ENCODE measurements at places on chromosomes 2 and 18.

GRCh38 chr2:53843595-53843994 lies 16.2 kb downstream of the GPR75 start:
- DNase-seq = no peak

- no peak for DNase-seq
Measured at GRCh38 chr18:523561-523960, 23.1 kb upstream of the COLEC12 start.

GRCh38 chr2:206863716-206864115 lies 75.6 kb upstream of the CPO start:
- DNase-seq = no peak

DNA sequence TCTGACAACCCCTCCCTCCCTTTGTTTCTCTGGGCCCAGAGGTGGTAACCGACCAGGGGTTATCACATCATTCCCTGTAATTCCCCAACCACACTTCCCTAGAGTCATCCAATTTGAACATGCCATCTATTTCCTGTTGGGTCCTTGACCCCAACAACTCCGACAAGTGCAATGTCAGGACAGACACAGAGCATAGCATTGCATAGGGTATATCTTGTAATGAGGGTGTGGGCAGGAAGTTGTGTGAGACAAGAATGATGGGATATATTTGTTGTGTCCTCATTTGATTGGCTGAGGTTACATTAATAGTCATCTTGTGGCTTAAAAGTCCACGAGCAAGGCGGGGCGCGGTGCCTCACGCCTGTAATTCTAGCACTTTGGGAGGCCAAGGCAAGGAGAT lies 33.4 kb upstream of the CNOT11 start:
- DNase-seq = no peak

- DNase-seq = no peak
Measured at GRCh38 chr2:206548383-206548782, 93.9 kb upstream of the FAM237A start.

DNA sequence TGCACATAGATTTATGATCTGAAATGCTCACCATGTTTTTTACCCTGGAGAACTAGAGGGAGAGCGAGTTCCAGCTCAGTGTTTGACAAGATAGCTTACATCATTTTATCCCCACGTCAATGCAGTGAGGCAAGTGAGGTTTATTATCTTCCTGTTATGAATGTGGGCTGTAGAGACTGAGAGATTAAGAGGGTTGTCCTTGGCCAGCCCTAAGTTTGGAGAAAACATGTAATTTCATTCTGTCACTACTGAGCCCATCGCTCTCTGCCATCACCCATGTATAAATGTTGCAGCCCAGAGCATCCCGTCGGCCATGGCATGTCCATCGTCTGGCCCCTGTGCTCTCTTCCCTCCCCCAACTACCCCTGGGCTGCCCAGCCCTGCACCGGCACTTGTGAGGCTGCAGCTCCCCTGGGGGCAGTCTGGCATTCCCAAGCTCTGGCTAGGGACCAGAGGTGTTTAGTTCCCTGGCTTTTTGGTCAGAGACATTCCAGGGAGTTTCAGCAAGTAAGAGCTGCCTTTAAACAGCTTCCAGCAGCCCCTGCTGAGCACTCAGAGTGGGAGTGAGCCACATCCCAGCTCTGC lies 136.7 kb downstream of the ANTXR1 start:
- no peak for DNase-seq

DNA sequence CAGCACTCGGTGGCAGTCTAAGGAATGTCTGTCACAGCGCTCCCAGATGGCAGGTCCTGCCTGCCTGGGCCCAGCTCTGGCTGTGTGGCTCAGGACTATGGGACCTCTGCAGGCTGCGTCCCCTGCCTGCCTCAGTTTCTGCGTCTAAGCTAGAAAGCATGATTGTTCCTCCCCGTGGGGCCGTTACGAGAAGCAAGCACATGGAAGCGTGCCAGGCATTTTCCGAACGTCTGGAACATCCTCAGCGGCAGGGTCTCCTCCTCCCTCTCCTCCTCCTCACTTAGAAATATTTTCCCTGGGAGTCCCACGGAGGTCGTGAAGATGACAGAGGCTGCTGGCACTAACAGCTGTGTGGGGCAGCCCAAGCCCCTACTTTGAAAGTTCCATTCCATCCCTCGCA lies 43.3 kb downstream of the LRRFIP1 start:
- DNase-seq = no peak

DNA sequence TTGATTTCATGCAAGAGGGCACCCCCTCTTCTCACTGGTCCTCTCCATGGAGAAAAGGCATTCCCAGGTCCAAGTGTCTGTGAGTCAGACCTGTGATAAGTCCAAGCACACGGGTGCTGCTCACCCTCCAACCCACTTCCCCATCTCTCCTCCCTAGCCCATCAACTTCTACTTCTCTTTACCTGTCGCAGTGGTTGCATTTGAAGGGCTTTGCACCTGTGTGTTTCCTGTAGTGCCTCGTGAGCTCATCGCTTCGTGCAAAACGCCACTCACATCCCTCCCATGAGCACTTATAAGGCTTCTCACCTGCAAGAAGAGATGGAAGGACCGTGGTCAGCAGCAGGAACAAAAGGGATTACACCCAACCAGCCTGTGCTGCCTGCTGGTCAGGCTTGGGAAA lies 77.5 kb downstream of the KLF7 start:
- DNase-seq = no peak

GRCh38 chr2:186693446-186693832 lies 421 bp upstream of the FAM171B start:
- DNase-seq = no peak

GRCh38 chr2:16334886-16335603 lies 330.6 kb downstream of the CYRIA start:
- DNase-seq = no peak

- peak; percentile 18 for DNase-seq
Measured at GRCh38 chr2:38146907-38147307, 71.0 kb upstream of the CYP1B1 start.

- DNase-seq = no peak
Measured at GRCh38 chr2:232779934-232780333, 3.6 kb upstream of the KCNJ13 start.

GRCh38 chr2:98269274-98269673 lies 77.0 kb upstream of the CNGA3 start:
- DNase-seq = no peak

DNA sequence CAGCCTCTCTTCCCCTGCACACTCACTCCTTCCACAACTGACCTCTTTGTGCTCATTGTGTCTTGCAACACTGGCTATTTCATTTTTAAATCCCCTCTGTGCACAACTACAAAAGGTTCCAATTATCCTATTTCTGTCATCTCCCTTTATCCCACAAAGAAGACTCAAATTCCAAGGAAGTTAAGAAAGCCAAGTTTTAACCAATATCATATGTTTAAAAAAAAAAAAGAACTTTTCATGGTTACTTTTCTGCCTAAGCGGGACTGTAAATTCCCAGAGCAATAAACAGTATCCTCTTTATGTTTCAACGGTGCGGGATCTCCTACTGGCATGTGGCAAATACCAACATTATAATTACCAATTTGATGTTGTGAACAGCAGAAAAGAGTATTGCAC lies 83.8 kb downstream of the DOCK10 start:
- DNase-seq = no peak

- no peak for DNase-seq
Measured at GRCh38 chr2:101796825-101797600, 99.5 kb downstream of the MAP4K4 start.

DNA sequence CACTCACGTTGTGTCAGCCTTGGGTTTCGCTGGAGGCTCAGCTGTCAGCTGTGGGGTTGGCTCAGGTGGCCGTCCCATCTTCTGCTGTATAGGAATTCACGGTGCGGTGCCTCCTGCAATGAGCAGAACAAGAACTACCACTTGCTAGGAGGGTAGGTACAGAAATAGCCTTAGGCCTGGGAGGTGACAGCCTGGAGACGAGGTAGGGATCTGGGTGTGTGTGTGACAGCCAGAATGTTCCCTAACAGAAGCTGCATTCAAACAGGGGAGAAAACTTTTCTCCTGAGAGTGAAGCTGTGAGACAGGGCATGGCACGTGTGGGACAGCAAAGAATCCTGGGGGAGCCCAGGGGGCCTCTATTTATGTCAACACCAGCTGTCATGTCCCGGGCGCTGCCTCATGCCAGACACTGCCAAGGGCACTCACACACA lies 8.4 kb upstream of the MAL start:
- no peak for DNase-seq

DNA sequence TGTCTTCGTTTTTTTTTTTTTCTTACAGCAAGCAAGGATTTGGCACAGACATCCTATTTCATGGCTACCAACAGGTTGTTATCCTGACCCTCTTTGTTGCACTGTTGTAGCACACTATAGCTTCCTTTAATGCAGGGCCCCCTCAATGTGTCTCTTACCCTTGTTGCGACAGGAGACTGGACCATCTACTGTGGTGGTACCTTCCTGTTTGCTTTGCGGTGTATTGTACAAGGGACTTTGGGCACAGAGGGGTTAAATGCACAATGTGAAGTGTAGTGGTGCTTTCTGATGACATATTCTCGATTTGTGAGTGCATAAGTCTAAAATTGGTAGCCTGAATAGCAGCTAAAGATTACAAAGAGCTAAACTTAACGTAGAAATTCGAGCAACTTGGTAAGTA lies 27.5 kb downstream of the CCNT2 start:
- DNase-seq = no peak

GRCh38 chr2:2735041-2735440 lies 404.0 kb upstream of the MYT1L start:
- no peak for DNase-seq

DNA sequence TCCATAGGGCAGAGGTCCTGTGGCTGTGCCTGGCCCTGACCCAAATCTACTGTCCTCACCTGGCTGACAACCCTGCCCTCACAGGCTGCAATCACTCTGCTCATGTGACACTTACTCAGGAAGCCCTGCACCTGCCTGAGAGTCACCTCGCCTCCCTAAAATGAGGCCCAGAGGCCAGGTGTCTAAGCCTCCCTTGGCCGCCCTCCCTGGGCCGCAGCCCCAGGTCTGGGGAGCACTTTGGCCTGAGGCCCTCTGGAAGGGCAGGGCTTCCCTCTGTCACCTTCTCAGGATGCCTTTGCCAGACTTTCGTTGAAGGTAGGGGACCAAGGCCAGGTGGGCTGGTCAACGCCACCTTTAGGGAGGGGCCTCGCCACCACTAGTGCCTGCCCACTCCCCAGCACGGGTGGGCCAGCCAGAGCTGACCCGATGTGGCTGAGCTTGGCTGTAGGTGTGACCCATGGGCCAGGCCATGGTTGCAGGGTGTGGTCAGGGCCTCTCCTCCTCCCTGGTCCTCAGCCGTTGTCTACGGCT lies 6.1 kb upstream of the GPC1 start:
- no peak for DNase-seq

- no peak for DNase-seq
Measured at GRCh38 chr2:23711979-23712755, 214.8 kb downstream of the ATAD2B start.

GRCh38 chr2:64440843-64441242 lies 13.1 kb upstream of the LGALSL start:
- no peak for DNase-seq

DNA sequence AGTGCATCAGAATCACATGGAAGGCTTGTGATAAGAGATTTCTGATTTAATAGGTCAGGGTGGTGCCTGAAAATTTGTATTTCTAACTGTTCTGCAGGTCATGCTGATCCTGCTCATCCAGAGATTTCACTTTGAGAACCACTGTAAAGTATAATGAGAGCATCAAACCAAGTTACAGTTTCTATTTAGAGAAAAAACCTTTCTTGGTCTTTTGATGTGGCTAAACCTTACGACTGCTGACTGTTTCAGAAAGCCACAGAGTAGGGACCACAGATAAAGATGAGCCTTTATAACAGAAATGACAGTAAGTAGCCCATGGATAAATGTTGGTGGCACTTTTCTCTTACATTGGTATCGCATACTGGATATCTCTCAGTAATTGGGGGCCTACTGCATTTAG lies 109.4 kb upstream of the FANCL start:
- no peak for DNase-seq

DNA sequence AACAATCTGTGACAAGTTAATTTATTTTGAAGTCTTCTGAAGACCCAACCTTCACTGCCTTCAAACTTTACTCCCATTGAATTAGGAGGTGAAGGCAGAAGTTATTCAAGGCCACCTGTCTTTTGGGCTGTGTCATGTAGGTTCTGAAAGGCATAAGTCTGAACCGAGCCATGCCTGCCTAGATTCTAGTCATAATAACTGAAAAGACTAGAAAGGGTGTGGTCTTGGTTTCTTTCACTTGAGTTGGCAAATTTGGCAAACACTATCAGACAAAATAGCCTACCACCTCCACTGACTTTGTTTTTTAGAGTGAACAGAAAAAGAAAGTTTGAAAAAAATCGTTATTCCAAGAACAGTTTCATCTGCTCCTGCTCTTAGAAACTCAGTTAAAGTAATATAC lies 38.4 kb downstream of the PPM1B start:
- no peak for DNase-seq

GRCh38 chr2:72745679-72746368 lies 80.0 kb downstream of the EXOC6B start:
- no peak for DNase-seq

DNA sequence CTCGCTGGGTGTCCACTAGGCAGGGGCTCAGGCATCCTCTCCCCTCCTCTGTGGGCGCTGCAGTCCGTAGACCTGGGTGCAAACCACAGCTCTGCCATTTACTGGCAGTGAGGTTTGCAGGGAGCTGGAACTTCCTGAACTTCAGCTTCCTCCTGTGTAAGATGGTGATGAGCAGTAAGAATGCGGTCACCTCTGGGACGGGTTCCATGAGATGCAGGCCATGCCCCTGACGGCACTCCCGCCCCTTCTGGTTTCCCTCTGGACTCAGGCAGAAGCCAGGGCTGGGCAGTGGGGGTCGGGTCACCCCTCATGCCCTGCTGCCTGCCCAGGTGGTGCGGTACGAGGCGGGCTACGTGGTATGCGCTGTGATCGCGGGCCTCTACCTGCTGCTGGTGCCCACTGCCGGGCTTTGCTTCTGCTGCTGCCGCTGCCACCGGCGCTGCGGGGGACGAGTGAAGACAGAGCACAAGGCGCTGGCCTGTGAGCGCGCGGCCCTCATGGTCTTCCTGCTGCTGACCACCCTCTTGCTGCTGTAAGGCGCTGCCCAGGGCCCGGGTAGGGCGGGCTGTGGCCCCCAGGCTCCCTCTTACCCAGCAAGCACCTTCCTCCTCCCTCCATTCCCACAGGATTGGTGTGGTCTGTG lies 1.5 kb downstream of the PROM2 start:
- no peak for DNase-seq

GRCh38 chr2:70515938-70516337 lies 37.7 kb downstream of the TGFA start:
- peak; percentile 37 for DNase-seq

DNA sequence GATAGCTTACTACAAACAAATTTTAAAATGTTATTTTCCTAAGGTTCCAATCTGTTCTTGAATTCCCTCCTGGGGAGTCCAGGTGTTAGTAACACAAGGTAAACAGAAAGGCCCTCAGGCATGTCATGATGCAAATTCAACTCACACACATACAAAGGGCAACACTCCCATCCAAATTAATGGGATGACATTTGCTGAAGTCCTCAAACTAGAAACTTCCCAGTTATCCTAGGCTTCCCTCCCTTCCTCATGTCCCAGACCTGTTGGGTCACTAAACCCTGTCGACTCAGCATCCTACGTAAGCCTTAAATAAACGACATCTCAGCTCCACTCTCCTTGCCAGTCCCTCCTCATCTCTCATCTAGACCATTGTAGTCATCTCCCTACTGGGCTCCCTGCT lies 85.1 kb downstream of the GREB1L start:
- no peak for DNase-seq

GRCh38 chr18:78898066-78898465 lies 81.6 kb upstream of the SALL3 start:
- DNase-seq = no peak

- DNase-seq = peak; percentile 14
Measured at GRCh38 chr2:152099367-152100050, 665 bp upstream of the CACNB4 start.

- no peak for DNase-seq
Measured at GRCh38 chr2:65276609-65277008, 49.0 kb downstream of the ACTR2 start.

GRCh38 chr2:178871536-178871935 lies 64.3 kb upstream of the TTN start:
- DNase-seq = no peak

All from activated CD4-positive, alpha-beta memory T cell treated with anti-CD3 and anti-CD28 coated beads for 36 hours (primary cell).